ENCODE measurements at places on chromosomes 11 and 22. TPM values are rescaled to one million over a fixed set of nuclear protein-coding genes. Genes with fewer than 3 reads are reported as not detected.

- peak; percentile 75 for DNase-seq
- H3K4me1 ChIP-seq = peaks cover 48% of the 10 kb centered on the region
- no peak overlapping the region for H3K4me3 ChIP-seq
- no peaks in the 10 kb centered on the region for H3K27me3 ChIP-seq
Measured at GRCh38 chr22:39514373-39514973, 5.9 kb upstream of the ATF4 start.

DNA sequence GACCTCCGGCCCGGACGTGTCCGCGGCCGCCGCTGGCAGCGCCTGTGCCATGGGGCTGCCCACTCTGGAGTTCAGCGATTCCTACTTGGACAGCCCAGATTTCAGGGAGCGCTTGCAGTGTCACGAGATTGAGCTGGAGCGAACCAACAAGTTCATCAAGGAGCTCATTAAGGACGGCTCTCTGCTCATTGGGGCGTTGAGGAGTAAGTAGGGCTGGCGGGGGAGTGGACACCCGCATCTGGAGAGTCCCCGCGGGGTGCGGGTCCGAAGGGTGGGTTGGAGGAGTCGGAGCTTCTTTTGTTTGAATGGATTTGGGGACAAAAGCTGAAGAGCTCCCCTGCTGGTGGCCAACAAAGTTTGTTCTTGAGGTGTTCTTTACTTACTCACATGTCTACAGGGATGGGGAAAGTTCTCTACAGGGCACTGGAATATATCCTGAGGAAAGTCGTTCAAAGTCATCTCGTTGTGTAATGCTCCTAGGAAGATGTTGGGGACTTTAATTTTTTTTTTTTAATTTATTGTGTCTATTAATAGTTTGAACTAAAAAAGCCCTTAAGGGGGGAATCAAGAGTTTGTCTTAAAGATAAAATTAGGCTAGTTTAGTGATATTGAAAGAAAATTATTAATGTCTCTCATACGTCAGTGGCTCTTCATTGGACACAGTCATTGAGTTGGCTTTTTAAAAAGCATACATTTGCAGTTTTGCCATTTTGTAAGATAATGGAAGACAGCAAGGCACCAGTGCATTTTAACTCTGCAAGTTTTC is 725 bp downstream of the ARHGAP42 start:
- no peaks in the 10 kb centered on the region for H3K27me3 ChIP-seq
- H3K4me1 ChIP-seq = no peaks in the 10 kb centered on the region
- no peaks in the 10 kb centered on the region for H3K36me3 ChIP-seq
- DNase-seq = peak; percentile 50

DNA sequence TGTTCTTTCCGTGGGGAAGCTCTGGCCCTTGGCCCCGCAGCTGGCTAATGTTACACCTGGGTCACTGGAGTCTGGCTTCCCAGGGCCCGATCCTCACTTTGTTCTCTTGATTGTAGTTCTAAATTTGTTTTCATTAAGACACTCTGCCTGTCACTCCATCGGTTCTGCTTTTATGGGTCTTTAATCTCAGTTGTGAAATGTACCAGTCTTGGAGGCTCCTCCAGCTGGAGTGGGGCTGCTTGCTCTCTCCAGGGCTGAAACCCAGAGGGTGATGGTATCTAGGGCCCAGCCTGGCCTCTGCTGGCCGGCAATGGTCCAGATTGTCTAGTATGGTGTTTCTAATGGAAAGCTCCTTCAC is 352.9 kb downstream of the TENM4 start:
- no peak overlapping the region for H3K4me3 ChIP-seq
- H3K27me3 ChIP-seq = no peaks in the 10 kb centered on the region
- DNase-seq = no peak
- H3K4me1 ChIP-seq = no peaks in the 10 kb centered on the region
- H3K27ac ChIP-seq = no peak overlapping the region

DNA sequence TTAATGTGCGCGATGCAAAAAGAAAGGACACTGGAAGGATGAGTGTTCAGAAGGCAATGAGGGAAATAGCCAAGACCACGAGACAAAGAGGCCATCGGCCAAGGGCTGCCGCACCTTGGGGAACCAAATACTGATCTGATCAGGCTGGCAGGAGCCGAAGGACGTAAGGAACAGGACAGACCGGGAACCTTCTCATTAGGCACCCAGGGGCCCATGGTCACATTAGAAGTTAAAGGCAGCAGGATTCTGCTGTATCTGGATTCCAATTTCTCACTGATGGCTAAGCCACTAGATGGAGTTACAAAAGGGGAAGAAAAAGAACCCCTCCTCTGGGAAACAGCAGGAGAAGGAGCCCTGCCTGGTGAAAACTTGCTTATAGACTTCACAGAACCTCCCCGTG is 28.8 kb upstream of the CPT1A start:
- peaks cover 9% of the 10 kb centered on the region for H3K4me1 ChIP-seq
- no peak overlapping the region for H3K4me3 ChIP-seq
- no peak for DNase-seq
- no peak overlapping the region for H3K27ac ChIP-seq
- H3K27me3 ChIP-seq = no peaks in the 10 kb centered on the region

CTSW gene
- not detected for total RNA-seq

GRCh38 chr22:49628391-49629260 is 199.0 kb downstream of the BRD1 start:
- H3K27ac ChIP-seq = no peak overlapping the region
- H3K27me3 ChIP-seq = no peaks in the 10 kb centered on the region
- no peaks in the 10 kb centered on the region for H3K4me1 ChIP-seq
- H3K4me3 ChIP-seq = no peak overlapping the region
- no peak for DNase-seq

Measured in Karpas-422 (cell line).